ENCODE measurements at places on chromosomes 3 and 15. TPM values are rescaled to one million over a fixed set of nuclear protein-coding genes. Genes with fewer than 3 reads are reported as not detected.

- H3K36me3 ChIP-seq, result no peaks in the 10 kb centered on the region
- no peak overlapping the region for H3K27ac ChIP-seq
- H3K27me3 ChIP-seq, result no peaks in the 10 kb centered on the region
- no peak for DNase-seq
- H3K4me3 ChIP-seq, result no peak overlapping the region
These were observed 1227.3 kb downstream of the ROBO2 start for GRCh38 chr3:78267235-78267634.

DNA sequence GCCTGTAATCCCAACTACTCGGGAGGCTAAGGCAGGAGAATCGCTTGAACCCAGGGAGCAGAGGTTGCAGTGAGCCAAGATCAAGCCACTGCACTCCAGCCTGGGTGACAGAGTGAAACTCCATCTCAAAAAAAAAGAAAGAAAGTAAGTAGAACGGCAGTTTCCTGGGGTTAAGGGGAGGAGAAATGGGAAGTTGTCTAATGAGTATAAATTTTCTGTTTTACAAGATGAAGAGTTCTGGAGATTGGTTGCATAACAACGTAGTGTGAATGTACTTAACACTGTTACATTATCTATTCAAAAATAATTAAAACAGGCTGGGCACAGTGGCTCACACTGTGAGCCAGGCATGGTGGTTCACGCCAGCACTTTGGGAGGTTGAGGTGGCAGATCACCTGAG is 45.4 kb downstream of the GRK7 start:
- no peak overlapping the region for H3K27ac ChIP-seq
- no peak for DNase-seq
- no peak overlapping the region for H3K4me3 ChIP-seq

GRCh38 chr3:157188391-157188790 is 28.4 kb upstream of the CCNL1 start:
- no peaks in the 10 kb centered on the region for H3K36me3 ChIP-seq
- H3K4me3 ChIP-seq, result no peak overlapping the region
- no peaks in the 10 kb centered on the region for H3K4me1 ChIP-seq
- H3K27ac ChIP-seq, result no peak overlapping the region
- H3K27me3 ChIP-seq, result no peaks in the 10 kb centered on the region

GRCh38 chr15:66703540-66703941 is 1.5 kb downstream of the SMAD6 start:
- no peaks in the 10 kb centered on the region for H3K27me3 ChIP-seq
- peak overlapping the region; percentile 36 for H3K27ac ChIP-seq
- DNase-seq, result no peak
- peak overlapping the region; percentile 81 for H3K4me3 ChIP-seq
- peaks cover 62% of the 10 kb centered on the region for H3K4me1 ChIP-seq

- H3K27me3 ChIP-seq, result no peaks in the 10 kb centered on the region
- DNase-seq, result no peak
- no peaks in the 10 kb centered on the region for H3K4me1 ChIP-seq
These were observed 265.1 kb downstream of the CTNNB1 start for GRCh38 chr3:41464401-41464800.

DNA sequence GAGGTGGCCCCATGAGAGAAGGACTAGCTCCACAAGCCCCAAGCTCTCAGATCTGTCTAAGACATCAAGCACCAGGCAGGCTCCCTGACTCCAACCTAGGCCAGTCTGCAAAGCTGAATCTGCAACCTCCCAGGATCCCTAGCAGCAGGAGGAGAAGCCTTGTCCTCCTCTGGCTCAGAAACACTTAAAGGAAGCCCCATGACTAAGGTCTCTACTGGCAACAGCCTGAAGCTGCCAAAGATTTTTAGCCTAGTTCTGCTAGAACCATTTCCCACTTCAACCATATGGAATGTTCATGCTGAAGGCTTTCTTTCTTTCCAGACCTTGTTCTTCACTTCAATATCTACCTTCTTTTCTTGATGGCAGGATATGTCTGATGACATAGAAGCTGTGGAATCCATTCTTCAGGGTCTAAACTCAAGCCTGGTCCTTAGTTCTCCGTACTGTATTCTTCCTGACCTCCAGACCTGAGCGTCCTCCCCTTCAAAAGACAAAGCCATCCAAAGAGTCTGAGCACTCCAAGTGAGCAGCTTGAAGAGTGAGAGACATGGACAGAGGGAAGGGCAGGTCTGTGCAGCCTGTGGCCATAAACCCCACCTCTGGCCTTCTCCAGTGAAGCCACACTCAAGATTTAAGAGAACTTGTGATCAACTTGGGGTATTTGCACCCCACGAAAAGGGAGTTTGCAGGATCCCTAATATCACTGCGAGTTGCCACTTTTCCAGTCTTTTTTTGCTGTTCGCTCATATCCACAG is 23.1 kb downstream of the SST start:
- no peak overlapping the region for H3K27ac ChIP-seq
- no peaks in the 10 kb centered on the region for H3K36me3 ChIP-seq
- H3K4me3 ChIP-seq, result no peak overlapping the region
- no peak for DNase-seq
- H3K27me3 ChIP-seq, result no peaks in the 10 kb centered on the region
- H3K4me1 ChIP-seq, result no peaks in the 10 kb centered on the region

DNA sequence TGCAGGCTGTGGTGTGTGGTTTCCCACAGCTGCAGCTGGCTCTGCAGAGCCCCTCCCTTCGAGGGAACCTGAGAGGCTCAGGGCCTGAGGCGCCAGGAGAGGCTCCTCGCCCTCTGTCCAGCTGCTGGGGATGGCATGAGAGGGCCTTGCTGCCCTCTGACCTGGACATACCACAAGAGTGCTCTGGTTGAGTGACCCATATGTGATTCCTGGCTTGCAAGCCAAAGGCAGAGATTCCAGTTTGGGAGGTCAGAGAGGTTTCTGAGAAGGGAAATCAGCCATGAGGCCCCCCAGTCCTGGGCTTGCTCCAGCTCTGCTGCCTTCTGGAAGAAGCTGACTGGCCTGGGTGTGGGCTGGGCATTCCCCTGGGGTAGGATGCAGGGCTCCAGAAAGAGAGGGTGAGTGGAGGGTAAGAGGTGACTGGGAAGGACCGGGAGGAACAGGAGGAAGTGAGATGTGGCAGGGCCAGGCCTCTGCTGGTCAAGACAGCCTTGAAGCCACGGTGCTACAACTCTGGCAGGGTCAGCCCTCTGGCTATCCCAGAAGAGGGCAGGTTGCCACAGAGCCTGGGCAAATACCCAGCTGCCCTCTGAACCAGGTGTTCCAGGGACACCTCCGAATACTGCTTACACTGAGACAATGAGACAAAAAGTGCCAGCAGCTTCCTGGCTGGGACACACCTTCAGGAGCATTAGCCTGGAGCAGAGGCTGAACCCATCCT is 16.0 kb upstream of the SRP14 start:
- H3K27me3 ChIP-seq, result no peaks in the 10 kb centered on the region
- H3K4me1 ChIP-seq, result peaks cover 19% of the 10 kb centered on the region
- DNase-seq, result no peak
- no peaks in the 10 kb centered on the region for H3K36me3 ChIP-seq

DNA sequence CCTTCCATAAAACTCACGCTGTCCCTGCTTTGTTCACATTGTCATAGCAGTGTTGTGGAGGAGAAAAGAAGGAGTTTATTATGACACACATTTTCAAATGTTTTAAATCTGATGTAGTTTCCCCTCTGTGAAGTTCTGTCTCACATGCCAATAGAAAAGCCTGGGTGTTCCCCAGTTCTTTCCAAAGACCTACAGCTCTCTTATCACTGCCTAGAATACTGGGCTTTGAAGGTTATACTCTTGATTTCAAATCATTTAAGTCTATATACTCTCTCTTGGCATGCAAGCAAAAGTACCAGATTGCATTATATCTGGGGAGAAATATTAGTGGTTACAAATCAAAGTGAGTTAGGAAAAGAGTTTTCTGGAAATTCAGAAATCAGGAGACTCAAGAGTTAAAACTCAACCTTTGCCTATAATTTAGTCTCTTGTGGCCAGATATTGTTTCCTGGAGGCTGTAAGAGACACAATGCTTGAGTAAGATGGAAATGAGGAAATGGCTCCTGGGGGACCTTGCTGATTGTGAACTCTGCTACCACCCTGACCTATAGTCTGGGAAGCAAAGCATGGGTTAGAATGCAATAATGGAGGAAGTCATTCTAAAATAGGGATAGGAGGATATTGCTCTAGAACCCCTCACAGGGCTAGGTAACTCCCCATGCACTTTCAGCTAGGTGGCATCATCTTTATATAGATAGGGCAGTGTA is 182.8 kb downstream of the KCNAB1 start:
- no peak for DNase-seq
- peaks cover 41% of the 10 kb centered on the region for H3K4me1 ChIP-seq
- H3K4me3 ChIP-seq, result no peak overlapping the region

DNA sequence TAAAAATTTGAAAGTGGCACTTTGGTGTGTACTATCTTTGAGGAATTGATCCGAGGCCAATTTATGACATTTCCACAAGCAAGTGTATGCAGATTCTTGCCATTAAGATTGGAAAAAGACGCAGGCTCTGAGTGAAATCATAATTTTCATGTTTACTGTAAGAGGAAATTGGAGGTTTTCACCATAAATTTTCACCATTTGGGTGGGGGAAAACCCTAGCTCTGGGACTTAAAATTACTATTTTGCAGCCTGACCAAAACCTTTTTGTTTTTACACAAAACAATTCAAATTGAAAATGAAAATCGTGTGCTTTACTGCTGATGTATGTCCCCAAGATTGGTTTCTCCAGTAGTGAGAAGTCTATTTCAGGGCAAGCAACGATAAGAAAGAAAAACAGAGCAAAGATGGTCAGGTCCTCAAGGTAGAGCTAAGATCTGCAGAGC is 282.6 kb downstream of the FOXP1 start:
- H3K4me1 ChIP-seq, result peaks cover 13% of the 10 kb centered on the region
- no peak overlapping the region for H3K27ac ChIP-seq
- no peaks in the 10 kb centered on the region for H3K27me3 ChIP-seq

- no peak overlapping the region for H3K4me3 ChIP-seq
- peaks cover 14% of the 10 kb centered on the region for H3K4me1 ChIP-seq
- no peak overlapping the region for H3K27ac ChIP-seq
- H3K27me3 ChIP-seq, result no peaks in the 10 kb centered on the region
These were observed 84.9 kb upstream of the TBL1XR1 start for GRCh38 chr3:177282119-177282655.

GRCh38 chr3:156732261-156732660 is 57.9 kb downstream of the TIPARP start:
- no peak overlapping the region for H3K4me3 ChIP-seq
- H3K27me3 ChIP-seq, result no peaks in the 10 kb centered on the region

GRCh38 chr3:111928613-111929012 is 50.2 kb upstream of the ABHD10 start:
- H3K27me3 ChIP-seq, result no peaks in the 10 kb centered on the region
- H3K4me1 ChIP-seq, result peaks cover 9% of the 10 kb centered on the region
- H3K27ac ChIP-seq, result no peak overlapping the region

DNA sequence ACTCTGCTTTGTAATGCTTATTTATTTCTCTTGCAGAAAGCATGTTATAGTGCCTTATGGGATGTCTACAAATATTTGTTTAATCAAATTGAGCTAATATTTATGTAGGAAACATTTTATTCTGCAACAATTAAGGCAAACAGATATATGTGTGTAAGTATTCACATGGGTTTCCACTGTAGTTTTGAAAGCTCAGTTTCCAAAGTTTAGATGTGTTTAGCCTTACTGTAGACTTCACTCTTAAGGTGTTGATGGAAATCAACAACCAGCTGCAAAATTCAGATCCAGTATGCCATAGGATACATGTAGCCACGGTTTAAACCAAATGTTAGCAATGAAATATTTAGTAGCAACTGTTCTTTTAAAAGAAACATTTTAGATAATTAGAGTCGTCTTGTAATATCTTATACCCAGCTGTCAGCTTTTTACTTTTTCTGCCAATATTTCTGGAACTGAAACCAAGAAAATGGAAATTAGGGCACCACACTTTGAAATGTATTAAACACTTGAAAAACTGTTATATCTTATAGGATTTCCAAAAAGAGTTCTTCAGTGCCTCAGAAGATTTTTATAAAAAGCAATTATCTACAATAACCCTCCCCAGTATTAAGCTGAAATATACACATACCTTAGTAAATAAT is 18.5 kb downstream of the PIK3CA start:
- H3K4me1 ChIP-seq, result peaks cover 8% of the 10 kb centered on the region
- no peaks in the 10 kb centered on the region for H3K27me3 ChIP-seq
- no peak overlapping the region for H3K4me3 ChIP-seq
- no peak overlapping the region for H3K27ac ChIP-seq

Gene GABRA5
- not detected for total RNA-seq

Gene ASB14
- not detected for total RNA-seq

Gene CD80
- not detected for total RNA-seq
